ENCODE measurements at places on chromosomes 7 and 10.
A peak's percentile ranks its signal among the peaks of the same experiment; 100 is the strongest.

GRCh38 chr7:2471022-2471329 is 5.2 kb downstream of the GRIFIN start:
- no peak for DNase-seq

DNA sequence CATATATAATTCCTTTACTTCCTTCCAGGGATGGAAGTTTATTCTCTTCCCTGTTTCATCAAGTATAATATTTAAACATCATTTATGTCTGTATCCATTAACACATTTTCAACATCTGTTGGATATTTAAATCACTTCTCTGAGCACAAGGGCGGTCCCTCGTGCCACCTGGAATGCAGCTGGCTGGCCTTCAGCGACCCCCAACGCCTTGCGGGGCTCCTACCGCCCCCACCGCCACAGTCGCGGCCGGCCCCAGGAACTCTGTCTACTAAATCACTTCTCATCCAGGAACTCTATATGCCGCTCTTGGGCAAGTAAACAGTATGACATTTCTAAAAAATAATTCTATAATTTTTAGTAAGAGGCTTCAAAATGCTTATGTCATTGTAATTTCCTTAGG is 221.1 kb upstream of the PTN start:
- no peak for DNase-seq

GRCh38 chr10:133442191-133442966 is 11.4 kb upstream of the SCART1 start:
- no peak for DNase-seq

DNA sequence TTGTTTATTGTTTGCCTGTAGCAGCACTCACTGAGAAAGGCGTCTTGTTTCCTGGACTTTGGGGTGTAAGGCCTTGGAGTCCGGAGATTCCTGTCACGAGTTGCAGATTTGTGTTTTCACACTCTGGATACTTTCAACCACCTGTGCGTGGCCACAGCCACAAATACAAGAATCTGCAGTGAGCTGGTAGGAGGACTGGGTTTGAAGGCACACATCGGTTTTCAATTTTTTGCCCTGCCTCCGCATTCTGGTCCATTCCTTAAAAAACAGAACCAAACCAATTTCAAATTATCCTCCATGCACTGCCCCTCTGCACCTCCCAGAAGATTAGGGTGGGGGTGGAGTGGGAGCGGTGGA is 619 bp downstream of the EXOC4 start:
- no peak for DNase-seq

GRCh38 chr7:129213828-129214227 is 11.0 kb upstream of the AHCYL2 start:
- no peak for DNase-seq

DNA sequence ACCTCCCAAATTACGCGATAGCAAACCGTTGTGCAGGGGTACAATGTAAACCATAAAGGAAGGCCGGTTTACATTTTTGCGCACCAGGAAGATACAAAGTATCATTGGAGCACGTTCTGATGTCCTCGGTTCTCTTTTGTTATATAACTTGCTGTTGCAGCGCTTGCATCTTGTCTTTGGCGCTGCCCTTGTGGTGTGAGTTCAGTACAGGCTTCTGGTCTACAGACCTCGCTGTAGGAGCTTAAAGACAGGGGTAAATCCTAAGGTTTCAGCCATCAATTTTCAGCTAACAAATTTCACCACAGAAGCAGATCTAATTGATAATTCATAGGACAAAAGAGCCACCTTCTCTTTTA is 1.5 kb upstream of the MKX start:
- no peak for DNase-seq

DNA sequence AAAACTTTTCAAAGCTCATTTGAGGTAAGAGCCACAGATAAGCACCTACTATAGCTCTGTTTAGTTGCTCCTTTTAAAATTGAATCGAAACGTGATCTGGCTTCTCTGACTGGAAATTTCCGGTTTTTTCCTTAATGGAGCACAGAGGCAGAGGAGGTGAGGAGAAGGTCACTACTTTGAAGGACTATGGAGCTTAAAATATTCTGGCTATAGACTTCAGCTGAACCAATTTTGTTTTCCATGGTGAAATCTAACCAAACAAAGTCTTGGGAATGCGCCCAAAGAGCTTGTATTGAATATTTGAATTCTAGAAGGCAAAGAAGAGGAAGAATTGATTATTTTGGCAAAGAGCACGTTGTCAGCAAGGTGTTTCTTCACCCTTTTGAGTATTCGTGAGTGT is 711.1 kb downstream of the SUGCT start:
- no peak for DNase-seq

GRCh38 chr10:3054183-3054850 is 13.0 kb upstream of the PFKP start:
- no peak for DNase-seq

DNA sequence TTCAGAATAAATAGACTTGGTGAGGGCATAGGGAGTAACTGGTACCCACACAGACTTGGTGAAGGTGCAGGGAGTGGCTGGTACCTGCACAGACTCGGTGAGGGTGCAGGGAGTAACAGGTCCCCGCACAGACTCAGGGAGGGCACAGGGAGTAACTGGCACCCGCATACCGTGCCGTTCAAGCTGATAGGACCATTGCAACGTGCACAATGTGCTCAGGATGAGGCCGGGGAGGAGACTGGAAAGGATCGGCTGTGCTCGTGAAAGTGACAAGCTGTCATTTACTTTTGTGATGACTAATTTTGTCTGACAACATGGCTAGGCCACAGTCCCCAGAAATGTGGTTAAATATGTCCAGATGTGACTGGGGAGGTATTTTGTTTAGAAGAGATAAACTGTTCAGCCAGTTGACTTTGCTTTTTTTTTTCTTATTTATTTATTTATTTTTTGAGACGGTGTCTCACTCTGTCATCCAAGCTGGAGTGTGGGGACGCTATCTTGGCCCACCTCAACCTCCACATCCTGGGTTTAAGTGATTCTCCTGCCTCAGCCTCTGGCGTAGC is 76.2 kb upstream of the NMT2 start:
- no peak for DNase-seq

DNA sequence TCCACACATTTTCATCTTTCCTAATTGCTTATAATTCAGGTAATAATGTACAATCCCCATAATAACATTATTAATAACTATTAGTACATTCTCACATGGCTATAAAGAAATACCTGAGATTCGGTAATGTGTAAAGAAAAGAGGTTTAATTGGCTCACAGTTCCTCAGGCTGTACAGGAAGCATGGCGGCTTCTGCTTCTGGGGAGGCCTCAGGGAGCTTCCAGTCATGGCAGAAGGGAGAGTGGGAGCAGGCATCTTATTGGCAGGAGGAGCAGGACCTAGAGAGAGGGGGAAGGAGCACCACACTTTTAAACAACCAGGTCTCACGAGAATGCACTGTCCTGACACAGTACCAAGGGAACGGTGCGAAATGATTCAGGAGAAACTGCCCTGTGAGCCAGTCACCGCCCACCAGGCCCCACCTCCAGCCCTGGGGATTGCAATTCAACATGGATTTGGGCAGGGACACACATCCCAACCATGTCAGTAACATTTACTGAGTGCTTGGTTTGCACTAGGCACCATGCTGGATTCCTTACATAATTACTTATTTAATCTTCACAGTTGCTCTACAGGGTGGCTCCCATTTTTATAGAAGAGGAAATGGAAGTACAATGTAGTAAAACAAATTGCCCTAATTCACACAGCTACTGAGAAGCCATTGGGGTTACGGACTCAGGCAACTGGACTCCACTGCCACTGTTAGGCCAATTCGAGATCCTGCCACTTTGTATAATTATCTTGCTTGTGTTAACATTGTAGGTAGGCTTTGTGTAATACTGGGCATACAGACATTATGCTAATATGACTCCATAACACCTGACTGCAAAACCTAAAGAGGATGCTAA is 8.7 kb upstream of the ESYT2 start:
- no peak for DNase-seq

DNA sequence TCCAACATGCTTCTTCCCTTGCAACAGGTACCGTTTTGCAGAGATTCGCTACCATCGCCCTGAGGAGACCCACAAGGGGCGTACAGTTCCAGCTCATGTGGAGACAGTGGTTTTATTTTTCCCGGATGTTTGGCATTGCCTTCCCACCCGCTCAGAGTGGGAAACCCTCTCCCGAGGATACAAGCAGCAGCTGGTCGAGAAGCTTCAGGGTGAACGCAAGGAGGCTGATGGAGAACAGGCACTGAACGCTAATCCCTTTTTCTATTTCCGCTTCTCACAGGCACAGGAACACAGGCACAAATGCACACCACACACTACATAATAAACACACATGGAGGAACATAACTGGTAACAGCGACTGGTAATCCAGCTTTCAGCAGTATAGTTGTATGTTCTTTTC is 35.2 kb downstream of the CCAR1 start:
- no peak for DNase-seq

DNA sequence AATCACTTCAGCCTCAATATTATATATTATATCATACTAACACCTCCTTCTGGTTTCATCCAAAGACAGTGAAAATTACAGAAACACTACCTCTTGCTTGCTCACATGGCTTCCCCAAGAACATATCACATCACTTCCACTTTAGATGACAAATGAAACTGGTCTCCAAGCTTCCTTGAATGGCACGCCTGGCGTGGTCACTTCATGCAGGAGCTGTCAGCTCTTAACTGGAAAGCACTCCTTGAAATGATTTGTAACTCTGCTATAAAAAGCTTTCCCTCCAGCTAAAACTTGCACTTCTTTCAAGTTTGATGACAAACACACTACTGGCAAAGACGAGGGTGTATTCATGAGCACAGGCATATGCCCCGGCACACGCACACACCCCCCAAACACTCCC is 84.1 kb upstream of the INHBA start:
- DNase-seq: no peak

DNA sequence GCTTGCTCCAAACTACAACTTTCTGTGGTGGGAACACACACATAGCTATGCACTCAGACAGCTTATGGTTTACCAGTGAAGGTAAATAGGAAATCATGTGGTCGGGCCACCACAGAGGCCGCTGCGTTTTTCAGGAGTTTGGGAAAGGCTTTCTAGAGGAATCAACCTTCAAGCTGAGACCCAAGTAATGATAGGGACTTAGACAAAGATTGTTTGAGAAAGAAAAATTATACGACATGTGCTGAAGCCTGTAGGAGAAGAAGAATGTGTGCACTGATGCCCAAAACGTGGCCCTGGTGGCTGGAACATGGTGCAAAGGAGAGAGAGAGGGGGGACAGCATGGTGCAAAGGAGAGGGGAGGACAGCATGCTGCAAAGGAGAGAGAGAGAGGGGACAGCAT is 61.2 kb upstream of the VIPR2 start:
- no peak for DNase-seq

DNA sequence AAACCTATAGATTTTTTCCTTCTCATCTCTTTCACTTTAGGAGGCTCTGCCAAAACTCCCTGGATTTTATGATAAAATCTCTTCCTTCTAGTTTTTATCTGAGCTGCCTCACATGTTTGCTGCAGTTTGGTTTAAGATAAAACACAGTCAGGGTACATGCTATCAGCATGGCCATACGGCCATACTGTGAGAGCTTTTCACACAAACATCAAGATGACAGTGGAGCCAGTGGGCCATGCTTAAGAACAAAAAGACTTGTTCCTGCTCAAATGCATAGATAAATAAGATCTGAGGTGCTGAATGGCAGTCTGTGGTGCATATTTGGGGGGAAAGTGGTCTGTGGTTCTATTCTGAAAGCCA is 91.0 kb downstream of the ELMO1 start:
- DNase-seq: no peak

GRCh38 chr7:46291050-46291438 is 370.0 kb upstream of the IGFBP3 start:
- DNase-seq: peak; percentile 37

DNA sequence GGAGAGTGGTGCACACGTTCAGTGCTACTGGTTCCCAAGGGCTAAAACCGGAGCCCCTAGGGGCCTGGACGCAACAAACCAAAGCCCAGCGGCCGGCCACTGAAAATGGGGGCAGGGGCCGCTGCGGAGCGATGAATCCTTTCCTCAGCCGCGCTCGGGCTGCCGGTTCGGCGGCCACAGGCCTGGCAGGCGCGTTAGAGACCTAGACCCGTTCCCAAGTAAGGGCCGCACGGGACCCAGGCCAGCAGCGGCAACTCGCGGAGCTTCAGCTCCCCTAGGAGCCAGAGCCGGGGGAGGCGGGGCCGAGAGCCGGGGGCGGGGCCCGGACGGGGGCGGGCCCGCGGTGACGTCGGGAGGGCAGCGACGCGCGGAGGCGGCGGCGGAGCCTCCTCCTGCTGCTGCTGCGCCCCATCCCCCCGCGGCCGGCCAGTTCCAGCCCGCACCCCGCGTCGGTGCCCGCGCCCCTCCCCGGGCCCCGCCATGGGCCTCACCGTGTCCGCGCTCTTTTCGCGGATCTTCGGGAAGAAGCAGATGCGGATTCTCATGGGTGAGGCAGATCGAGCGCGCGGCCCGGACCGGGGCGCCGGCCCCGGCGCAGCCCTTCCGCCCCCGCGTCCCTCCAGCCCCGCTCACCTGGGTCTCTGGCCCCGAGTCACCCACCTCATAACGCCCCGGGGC is at the start of gene ARF5:
TSS of gene ARF5 (plus strand) at position 393 of the 678 bp plus-strand sequence. CDS start at position 481, 88 bp downstream.
- peak; percentile 60 for DNase-seq

DNA sequence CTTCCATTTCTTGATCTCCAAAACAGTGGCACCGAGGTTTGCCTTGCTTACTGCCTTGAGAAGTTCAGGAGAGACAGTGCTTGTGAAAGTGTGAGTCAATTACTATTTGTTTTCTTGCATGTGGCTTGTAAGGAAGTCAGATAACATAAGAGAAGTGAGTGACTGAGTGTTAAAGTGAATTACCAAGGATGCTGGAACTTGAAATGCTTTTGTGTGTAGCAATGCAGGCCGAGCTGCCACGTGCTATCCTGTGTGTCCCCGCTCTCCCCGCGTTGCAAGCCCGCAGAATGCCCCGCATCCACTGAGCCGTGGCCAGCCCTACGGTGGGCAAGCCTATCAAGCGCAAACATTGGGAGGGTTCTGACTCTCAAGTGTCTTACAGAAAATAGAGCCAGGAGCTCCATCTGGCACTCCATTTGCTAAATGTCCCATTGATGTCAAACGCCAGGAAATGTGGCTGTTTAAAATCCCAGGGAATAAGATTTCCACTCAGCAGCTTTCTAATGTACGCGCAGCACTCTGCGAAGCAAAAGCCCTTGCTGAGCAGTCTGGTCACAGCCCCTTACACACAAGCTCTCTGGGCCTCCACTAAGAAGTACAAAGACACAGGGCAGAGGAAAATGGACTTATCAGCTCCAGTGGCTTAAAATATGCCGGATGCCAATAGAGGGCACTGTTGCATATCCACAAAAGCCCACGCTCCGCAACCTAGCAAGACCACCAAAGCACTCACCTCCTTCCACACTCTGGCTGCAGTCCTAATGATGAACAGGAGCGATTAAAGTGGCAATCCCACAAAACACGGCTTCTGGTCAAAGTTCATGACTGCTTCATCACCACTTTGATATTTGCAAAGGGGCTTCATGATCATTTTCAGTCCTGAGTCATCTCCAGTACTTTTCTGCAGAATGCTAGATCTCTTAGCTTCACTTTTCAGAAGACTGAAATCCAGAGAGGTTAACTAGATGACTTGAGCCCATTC is 158.0 kb upstream of the ITGB1 start:
- DNase-seq: no peak
